ENCODE measurements at places on chromosomes 5 and 9.

- no peak for DNase-seq
Observed at GRCh38 chr9:98099898-98100297, 19.1 kb downstream of the TRIM14 start.

GRCh38 chr5:59976342-59976741, 82.8 kb upstream of the PDE4D start:
- DNase-seq = no peak

DNA sequence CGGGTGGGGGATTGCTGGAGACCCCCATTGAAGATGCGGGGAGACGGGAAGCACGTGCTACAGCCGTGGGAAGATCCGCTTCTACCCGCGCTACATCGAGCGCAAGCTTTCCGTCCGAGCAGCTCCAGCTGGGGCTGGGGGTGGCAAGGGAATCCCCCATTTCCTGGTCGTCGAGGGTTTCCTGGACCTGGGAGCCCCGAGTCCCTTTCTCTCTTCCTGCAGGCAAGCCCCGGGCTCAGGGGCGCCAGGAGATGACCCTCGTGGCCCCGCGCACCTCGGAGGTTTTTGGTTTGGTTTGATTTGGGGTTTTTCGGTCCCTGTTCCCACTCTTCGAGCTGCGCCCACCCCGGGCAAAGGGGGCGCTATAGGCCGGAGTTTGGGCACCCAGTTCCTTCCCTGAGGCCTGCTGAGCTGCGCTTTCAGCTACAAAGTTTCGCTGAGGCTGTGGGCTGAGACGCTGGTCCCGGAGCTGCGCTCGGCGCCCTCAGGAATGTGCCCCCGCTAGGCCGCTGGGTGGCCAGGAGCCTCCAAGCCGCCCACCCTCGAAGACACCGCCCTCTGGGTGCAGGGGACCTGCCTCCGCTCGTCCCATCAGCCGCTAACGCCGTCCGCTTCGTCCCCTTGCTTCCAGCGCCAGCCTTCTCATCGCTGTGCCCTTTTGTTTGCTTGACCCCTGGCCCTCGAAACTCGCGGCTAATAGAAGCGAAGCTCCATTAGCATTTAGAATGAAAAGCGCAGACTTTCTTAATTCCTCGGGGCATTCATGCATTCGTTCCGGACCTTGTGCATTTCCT, 2.9 kb downstream of the NR4A3 start:
- DNase-seq = no peak

GRCh38 chr9:130429381-130429780, 15.4 kb upstream of the ASS1 start:
- DNase-seq = no peak

- no peak for DNase-seq
Observed at GRCh38 chr5:146680846-146681584, 165.0 kb upstream of the GPR151 start.

GRCh38 chr5:123719004-123719403, 207.0 kb downstream of the CSNK1G3 start:
- DNase-seq = no peak

- no peak for DNase-seq
Observed at GRCh38 chr5:59725392-59725767, 168.1 kb downstream of the PDE4D start.

GRCh38 chr9:91948597-91949391, 1.2 kb downstream of the ROR2 start:
- no peak for DNase-seq

GRCh38 chr9:127575875-127576778, 36.0 kb upstream of the STXBP1 start:
- DNase-seq = no peak

DNA sequence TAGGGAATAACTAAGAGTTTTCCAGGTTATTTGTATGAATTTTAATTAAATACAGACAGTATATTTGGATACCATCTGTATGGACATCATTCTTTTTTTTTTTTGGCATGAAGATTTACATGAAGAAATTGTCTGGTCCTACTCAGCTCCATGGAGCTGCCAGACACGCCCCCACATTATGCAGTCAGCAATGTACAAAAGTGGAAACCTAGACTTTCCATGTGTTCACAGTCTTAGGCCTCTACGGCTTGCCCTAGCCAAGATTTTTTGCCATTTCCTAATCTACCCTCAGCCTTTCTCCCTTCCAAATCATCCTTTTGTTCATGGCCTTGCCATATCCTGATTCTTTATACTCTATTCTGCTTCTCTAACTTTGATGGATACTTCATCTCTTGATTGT, 207.1 kb downstream of the SGCD start:
- DNase-seq = no peak

GRCh38 chr5:140109018-140109758, 4.7 kb upstream of the PURA start:
- no peak for DNase-seq

DNA sequence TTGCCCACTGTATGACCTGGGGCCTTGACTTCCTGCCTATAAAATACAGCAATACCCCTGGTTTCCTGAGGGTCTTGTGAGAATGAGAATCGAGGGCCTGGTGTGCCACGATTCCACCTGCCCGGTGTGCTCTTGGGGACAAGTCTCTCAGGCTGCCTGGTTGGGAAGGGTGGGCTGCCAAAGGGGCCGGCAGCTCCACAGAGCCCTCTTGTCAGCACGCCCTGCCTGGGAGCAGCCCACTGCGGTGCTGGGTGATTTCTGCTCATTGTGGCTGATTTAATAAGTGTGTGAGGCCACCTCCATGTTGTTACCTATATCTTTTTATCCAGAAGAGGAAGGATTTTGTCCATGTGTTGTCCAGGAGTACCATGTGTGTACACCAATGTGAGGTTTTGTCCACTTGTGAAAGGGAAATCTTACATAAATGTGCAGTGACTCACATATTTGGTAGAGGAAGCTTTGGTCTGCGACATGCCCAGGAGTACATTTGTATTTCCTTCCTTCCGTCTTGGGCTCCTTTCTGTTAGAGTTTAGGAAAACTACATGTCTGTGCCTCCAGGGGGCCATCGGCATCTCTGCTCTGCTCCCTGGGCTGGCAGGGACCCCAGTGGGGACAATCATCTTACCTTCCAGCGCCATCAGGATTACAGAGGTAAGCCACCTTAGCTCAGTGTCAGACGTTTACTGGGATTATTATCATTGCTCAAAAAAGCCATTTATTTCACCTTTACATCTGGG, 108.6 kb downstream of the PHF2 start:
- DNase-seq = no peak

GRCh38 chr5:111680737-111681413, 76.1 kb downstream of the NREP start:
- no peak for DNase-seq

DNA sequence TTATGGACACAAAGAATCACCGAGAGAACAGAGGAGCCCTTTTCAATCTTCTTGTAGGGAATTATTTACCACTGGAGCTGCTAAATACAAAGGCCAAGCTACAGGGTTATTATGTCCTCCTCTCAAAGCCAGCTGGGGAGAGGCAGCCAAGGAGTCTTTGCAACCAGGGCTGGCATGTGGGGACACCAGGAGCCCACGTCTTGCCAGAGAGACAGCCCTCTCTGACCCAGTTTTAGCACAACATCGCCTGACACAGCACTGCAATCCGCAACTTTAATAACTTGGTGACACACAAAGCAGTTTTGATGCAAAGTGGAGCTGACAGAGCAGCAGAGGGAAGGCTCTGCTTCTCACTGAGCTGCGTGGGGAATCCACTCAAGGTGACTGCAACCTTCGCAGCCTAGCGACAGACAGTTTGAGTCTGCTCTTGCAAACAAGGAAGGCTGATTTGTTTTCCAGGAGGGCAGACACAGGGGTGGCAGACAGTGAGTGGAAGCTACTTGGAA, 33.6 kb downstream of the TLR4 start:
- DNase-seq = no peak

DNA sequence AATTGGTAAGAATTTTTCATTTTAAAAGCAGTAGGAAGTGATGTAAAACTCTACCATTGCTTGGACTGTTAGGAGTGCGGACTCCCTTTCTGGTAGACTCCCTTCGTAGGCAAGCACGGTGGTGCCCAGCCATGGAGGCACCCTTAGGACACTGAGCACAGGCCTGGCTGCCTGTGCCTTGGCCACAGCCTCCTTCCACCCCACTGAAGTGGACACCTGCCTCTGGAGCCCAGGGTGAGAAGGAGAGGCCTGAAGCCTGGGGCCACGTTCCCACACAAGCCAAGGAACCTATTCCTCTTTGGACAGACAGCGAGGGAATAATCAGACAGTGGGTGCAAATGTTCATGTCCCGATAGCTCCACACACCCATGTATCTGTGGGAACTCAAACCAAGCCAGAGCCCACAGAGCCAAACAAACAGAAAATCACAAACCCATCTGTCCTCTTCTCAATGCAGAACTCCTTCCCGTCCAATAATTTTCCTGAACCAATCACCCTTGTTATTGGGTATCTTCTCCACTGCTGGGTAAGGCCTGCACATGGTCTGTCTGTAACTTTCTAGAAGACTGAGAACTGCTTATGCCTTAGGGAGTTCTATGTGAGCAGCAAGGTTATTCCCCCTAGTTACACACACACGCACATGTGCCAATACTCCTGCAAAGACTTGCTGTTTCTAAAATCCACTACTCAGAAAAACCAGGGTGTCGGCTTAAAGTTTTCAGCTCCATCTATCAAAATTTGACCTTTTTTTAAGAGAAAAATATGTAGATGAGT, 45.2 kb downstream of the UBE2QL1 start:
- no peak for DNase-seq

DNA sequence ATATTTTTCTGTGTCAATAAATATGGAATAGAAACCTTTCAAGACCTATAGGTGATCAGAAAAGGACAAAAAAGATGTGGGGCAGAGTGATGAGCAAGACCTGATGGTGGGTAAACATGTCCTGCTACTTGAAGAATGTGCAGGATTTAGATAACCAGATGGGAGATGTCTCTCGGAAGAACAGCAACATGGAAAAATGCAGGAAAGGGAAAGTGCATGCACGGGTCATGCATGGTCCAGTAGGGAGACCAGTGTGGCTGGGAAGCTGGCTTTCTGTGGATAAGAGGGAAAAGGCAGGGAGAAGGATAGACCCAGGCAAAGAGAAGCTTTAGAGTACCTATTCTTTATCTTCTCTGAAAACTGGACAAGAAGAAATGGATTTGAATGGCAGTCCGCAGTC, 7.1 kb upstream of the CAST start:
- no peak for DNase-seq

GRCh38 chr9:99561961-99562565, 259.6 kb upstream of the NR4A3 start:
- DNase-seq = no peak

GRCh38 chr5:155082401-155082800, 68.8 kb downstream of the KIF4B start:
- DNase-seq = no peak

- no peak for DNase-seq
Observed at GRCh38 chr9:129938291-129938979, 103.2 kb downstream of the USP20 start.

GRCh38 chr5:43371821-43372220, 40.4 kb downstream of the CCL28 start:
- DNase-seq = no peak

DNA sequence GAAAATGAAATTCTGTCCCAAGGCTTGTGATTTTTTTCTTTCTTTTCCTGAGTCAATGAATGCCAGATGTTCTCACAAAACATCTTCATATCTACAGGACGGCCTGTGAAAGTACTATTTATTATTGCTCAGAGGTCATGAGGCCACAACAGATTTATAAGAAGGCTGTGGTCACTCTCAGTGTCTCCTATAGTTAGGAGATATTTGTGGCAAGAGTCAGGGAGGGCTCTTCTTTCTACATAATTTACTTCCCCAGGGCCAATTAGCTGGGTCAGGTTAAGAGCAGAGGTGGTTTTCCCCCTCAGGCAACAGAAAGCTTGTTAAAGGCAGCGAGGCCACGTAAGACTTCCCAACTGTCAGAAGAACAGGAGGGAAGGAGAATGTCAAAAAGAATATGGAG, 248.7 kb downstream of the SLIT3 start:
- no peak for DNase-seq

GRCh38 chr5:7926720-7927119, 57.8 kb downstream of the MTRR start:
- no peak for DNase-seq
